ENCODE measurements at places on chromosomes 11 and 22. TPM values are rescaled to one million over a fixed set of nuclear protein-coding genes. Genes with fewer than 3 reads are reported as not detected.

DUSP8 gene
- total RNA-seq = 8.9 TPM

BDNF gene
- total RNA-seq = 7.1 TPM

FXYD6 gene
- 114 TPM for total RNA-seq

ASPHD2 gene
- total RNA-seq = 1.9 TPM

CCDC87 gene
- total RNA-seq = 0.42 TPM

OR6A2 gene
- total RNA-seq = 0.34 TPM

GRCh38 chr11:69387409-69387885 is 93.5 kb downstream of the MYEOV start:
- no peak for DNase-seq

DNA sequence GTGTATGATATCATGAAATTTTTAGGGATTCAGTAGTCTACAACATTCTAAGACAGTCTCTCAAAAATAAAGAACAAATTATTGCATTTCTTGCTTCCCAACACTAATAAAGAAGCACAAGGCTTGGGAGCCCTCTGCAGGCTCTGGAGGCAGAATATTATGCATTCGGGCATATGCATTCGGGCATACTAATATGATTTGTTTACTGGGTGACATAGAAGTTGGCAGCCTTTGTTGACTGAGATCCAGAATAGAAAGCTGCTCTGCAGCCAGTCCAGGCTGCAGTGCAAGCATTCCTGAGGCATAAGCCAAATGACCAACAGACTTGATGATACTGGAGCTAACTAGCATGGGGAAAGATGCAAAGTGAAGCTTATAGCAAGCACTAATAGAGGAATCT is 945.5 kb downstream of the OPCML start:
- no peak for DNase-seq

DNA sequence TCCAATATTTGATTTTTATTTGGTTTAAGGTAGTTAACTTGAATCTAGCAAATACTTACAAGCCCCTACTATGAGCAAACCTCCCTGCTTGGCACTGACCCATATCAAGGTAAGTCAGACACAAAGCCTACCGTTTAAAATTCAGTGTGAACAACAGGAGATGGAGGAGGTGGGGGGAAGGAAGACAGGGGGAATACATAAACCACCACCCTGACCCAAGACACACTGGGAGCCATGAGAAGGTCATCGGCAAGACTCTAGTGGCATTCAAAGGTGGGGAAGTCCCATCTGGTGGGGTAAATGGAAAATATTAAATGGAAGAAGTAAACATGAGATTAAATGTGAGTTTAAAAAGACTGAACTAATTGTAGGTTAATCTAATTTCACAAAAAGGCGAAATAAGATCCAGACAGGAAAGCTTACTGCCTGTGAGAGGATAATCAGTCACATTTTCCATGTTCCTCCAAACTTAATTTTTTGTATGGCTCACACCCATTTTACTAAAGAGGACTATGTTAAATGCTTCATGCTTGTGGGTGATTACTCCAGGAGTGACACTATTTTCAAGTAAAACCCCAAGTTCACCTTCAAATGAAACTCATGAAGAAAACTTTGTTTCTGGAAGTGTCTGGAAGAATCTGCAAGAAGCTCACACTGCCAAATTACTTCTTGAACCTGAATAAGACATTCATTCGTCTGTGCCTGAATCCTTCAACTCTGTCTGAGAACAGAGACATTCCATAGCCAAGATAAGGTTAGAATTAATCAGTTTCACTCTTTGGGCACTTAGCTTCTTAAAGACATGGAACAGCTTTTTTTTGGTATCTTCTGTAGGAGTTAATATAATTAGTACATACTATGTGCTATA is 51.7 kb downstream of the PITPNB start:
- DNase-seq = no peak

Data from mesothelial cell of epicardium (in vitro differentiated cells).